H7 (cell line): ENCODE measurements at places on chromosomes 3 and 15.
A peak's percentile ranks its signal among the peaks of the same experiment; 100 is the strongest.

DNA sequence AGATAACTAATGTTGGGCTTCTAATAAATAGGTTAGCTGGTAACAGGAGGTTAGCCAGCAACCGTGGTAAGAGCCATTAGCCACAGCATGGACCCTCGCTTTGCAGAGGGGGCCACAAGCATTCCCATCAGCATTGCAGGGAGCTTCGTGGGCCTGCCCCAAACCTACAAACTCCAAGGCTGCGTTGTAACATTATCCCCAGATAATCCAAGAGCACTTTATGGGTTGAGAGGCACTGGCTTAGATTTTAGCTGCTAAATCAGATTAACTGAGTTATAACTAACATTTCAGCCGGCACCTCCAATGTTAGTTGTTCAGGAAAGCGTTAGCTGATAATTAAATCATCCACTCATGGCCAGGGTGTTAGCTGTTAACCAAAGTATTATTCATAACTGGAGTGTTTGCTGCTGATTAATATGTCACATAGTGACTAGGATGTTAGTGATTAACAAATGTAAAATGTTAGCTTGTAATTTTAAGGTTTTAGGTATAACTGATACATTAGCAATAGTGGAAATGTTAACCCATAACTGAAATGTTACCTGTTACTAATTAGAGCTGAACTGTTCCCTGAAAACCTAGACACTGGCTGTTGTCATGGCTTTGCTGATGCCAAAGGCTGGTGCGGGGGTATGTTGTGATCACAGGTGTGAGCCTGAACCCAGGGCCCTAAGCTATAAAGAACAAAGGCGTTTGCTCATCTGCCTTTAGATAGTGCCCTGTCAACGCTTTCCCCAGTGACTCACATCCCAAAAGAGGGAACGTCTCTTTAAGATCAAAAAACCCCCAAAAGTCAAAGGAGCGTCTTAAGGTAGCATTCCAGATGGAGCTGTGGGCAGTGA lies 56.2 kb downstream of the SLC6A6 start:
- no peak for DNase-seq

DNA sequence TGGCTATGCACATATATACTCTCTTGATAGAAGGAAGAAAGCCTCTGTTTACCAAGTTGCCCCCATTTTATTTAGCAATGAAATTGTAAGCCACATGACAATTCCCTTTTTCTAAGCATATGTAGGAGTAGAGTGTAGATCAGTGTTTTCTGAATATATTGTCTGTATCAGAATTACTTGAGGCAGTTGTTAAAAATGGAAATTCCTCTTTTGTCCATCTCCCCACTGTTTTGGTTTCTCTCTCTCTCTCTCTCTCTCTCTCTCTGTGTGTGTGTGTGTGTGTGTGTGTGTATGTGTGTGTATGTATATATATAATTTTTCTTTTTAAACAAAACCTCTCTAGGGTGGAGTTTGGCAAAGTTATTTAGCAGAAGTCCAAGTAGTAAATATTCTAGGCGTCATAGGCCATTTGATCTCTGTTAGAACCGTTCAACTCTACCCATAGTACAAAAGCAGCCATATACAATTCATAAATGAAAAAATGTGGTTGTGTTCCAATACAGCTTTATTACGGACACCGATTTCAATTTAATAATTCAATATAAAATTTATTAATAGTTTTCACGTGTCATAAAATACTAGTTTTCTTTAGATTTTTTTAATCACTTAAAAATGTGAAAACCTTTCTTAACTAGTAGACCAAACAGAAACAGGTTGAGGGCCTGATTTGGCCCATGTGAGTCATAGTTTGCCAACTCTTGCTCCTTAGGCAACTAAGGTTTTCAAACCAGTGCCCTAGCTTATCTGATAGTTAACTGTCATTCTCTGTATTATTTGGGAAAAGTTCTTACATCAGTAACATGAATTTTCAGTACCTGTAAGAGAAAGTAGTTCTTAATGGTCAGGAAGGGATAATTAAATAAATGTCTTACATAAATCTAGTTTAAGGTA lies 39.8 kb downstream of the UBE2E1 start:
- DNase-seq: no peak

- DNase-seq: peak; percentile 56
Measured at GRCh38 chr15:79849789-79850188, 47.0 kb downstream of the MTHFS start.

DNA sequence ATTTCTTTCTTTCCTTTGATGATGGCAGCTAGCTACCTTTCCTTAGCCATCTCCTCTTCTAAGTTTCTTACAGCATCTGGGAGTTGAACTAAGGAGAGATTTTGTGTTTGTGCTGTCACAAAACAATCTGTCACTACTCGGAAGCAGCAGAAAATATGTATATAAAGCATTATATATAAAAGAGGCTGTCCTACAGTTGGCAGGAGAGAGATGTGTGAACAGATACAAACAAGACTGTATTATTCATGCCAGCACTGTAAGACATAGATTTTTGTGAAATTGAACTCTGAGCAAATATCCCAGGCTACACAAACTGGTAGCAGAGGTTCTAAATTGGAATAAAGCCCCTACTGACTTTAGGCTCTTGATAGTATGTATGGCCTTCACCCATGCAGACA lies 577.5 kb upstream of the NECTIN3 start:
- DNase-seq: no peak

- DNase-seq: no peak
Measured at GRCh38 chr15:72057548-72058091, 60.3 kb downstream of the MYO9A start.

DNA sequence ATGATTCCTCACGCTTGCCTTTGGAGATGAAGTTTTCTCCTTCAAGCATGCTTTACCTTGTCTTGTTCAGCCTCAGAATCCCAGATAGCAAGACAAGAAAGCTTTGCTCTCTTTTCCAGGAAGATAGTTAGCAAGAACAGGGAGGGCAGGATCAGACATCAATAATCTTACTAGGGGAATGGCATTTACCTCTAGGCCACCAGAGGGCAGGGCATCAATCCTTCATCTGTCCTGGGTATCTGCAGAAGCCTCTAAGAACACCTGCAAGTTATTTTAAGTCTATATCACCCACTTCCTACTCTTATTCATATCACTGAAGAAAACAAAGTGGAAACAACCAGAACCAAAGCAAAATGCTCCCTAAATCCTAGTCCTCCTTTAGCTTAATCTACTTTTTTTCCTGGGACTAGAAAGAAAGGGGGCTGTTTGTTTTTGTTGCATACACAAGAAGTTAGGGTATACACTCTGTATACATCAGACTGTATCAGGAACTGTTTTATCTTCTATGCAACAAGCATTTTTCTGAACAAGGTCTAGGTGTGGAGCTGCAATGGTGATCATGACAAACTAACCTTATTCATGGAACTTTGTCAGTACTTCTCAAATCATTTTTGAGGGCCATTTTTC lies 862.5 kb downstream of the CADM2 start:
- DNase-seq: peak; percentile 4

GRCh38 chr15:38696109-38696727 lies 131.6 kb upstream of the RASGRP1 start:
- DNase-seq: no peak

- no peak for DNase-seq
Measured at GRCh38 chr3:134066651-134067530, 37.2 kb upstream of the SLCO2A1 start.

DNA sequence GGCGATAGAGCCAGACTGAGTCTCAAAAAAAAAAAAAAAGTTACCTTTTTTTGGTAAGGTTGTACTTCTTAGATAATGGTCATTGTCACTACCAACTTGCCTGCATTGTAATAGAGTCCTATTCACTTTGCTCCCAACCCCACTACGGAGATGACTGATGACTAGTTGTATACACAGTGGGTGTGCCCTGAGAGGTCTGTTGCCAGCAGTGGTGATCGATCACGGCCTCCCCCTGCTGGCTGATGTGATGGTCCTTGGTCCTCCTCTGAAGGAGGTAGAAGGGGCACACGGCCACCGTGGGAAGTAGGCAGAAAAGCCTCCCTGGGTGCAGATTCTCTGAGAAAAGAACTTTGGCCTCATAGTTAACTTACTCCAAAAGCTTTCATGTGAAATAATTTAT lies 10.7 kb downstream of the GCNT3 start:
- DNase-seq: peak; percentile 51

- peak; percentile 75 for DNase-seq
Measured at GRCh38 chr15:70140543-70141375, 43.0 kb upstream of the TLE3 start.

DNA sequence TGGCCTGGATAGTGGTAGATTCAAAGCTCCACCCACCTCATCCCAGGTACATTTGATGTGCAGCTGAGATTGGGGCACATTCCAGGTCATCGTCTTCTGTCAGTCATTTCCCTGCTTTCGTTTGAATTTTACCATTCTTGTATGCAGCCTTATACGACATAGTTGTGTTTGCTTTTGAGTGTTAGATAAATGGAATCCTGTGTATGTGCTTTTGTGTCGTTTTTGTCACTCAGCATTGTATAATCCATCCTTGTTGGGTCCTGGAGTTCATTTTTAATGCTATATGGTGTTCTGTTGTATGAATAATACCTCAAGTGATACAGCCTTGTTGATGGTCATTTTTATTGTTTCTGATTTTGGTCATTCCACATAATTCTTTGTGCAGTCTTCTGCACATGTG lies 7.3 kb downstream of the RCCD1 start:
- DNase-seq: no peak

DNA sequence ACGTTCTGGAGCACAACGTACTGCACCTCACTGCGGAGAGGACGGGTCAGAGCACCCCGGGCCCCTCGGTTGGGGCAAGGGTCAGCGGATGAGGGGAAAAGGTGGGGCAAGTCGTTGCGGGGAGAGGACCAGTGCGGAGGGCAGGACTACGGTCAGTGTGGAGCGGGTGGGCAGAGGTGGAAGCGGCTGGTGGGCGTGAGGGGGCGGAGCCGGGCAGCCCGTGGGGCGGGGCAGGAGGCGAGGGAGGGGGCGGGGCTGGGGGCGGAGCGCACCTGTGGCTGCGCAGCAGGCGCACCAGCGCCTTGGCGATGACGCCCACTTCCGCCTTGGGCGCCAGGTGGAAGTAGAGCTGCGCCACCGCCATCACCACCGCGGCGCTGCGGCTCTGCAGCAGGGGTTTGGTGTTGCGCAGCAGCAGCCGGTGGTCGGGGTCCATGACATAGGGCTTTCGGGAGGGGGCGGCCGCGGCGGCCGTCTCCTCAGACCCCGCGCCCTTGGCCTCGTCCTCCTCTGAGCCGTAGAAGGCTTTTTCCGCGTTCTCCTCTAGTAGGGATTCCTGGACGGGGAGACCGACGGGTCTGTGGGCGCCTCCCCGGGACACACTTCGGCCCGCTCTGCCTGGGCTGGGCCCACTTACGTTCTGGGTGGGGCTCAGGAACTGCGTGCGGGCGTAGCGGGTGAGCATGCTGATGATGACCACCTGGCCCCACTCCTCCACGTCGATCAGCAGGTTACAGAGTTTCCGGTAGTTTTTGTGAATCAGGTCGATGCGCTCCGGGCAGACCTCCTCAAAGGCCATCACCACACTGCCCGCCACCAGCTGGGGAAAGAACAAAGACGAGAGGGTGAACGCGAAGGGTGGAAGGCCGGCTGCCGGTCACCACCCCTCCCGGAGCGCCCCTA lies 29.2 kb downstream of the AP3B2 start:
- DNase-seq: peak; percentile 98

GRCh38 chr3:122006267-122006666 lies 15.8 kb downstream of the ILDR1 start:
- no peak for DNase-seq

GRCh38 chr3:16288664-16289063 lies 23.7 kb downstream of the OXNAD1 start:
- DNase-seq: no peak
